ENCODE measurements at places on chromosomes 1 and 21.

GRCh38 chr1:201870397-201870796 lies 18.3 kb upstream of the SHISA4 start:
- DNase-seq, result no peak

GRCh38 chr1:55322842-55323241 lies 107.7 kb upstream of the USP24 start:
- no peak for DNase-seq

- DNase-seq, result no peak
Observed at GRCh38 chr1:84769636-84770035, 79.4 kb upstream of the SSX2IP start.

DNA sequence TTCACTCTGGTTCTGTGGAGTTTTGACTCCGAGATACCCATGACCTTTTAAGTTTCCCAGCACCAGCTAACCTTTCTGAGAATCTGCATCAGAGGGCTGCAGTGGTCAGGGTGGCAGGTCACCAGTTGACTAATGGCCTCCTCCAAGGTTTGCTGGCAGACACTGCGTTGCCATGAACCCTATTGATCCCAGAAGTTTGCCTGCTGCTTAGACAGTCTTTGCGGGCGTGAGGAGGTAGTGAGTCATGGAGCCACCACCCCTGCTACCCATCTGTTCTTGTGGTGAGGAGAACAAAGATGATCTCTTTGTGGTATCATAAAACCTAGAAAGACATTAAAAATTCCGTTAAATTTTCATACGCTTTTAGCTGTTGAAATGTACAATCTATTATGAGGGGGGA lies 180.4 kb downstream of the FGGY start:
- DNase-seq, result no peak

GRCh38 chr1:177585302-177586220 lies 384.3 kb downstream of the SEC16B start:
- DNase-seq, result no peak

DNA sequence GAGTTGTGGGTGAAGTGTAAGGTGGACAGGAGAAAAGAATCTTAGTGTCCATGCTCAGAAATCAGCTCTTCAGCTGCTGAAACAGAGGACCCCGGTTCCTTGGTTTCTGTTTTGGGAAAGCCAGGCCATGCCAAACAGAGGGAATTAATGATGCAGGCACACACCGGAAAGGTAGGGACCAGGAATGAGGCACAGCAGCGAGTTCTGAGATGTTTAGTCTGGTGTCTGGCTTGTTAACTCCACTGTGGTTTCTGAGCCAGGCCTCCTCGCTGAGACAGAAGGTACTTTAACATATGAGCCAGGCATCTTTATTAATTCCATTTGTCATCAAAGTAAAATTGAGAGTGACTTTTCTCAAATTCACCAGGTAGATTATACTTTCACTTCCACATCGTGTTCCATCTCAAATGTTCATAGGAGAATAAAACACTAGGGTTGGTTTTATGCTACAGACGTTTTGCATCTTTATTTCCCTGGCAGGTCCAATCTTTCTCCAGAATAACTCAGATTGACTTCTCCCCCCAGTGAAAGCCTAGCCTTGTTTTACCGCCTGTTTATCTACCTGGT lies 23.5 kb downstream of the LRRC8D start:
- no peak for DNase-seq

DNA sequence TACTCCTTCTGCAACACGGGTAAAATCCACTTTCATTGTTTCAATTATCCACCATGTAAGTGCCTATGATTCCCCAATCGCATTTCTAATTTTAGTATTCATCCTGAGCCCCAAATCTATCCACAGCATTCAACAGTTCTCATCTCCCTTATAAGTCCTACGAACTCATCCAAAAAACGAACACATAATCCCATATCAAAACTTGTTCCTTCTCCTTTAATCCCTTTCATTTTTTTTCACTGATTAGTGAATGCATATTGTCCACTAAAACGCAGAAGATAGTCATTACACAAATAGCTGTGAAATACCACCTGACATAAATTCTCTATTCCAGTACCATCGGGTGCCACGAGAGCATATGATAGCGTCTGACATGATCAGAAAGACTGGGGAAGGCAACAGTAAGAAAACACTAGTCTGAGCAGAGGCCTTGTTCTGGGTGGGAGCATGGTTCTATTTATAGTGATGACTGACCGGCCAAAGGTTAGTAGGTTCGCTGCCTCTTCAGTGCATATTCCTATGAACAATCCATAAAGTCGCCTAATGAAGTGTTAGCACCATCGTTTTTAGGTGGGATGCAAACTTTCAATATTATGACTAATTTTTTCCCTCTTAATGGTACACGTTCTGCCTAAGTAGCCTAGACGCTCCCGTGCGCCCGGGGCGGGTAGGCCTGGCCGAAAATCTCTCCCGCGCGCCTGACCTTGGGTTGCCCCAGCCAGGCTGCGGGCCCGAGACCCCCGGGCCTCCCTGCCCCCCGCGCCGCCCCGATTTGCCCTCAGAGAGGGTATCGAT lies 648 bp downstream of the ATP5PF start:
- no peak for DNase-seq

DNA sequence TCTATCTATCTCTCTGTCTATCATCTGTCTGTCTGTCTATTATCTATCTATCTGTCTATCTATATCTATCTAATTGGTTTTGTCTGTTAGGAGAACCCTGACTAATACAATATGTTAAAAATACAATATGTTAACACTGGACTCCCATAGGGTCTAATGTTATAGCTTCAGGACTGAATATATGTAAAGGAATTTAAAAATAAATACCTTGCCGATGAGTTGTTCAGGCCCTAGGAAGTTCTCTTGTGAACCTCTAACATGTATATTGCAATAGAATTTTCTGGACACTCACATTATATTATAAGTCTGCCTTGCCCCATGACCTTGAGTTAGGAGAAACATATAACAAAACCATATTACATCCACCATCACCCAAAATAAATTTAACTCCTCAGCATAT lies 900.6 kb downstream of the NCAM2 start:
- DNase-seq, result no peak

DNA sequence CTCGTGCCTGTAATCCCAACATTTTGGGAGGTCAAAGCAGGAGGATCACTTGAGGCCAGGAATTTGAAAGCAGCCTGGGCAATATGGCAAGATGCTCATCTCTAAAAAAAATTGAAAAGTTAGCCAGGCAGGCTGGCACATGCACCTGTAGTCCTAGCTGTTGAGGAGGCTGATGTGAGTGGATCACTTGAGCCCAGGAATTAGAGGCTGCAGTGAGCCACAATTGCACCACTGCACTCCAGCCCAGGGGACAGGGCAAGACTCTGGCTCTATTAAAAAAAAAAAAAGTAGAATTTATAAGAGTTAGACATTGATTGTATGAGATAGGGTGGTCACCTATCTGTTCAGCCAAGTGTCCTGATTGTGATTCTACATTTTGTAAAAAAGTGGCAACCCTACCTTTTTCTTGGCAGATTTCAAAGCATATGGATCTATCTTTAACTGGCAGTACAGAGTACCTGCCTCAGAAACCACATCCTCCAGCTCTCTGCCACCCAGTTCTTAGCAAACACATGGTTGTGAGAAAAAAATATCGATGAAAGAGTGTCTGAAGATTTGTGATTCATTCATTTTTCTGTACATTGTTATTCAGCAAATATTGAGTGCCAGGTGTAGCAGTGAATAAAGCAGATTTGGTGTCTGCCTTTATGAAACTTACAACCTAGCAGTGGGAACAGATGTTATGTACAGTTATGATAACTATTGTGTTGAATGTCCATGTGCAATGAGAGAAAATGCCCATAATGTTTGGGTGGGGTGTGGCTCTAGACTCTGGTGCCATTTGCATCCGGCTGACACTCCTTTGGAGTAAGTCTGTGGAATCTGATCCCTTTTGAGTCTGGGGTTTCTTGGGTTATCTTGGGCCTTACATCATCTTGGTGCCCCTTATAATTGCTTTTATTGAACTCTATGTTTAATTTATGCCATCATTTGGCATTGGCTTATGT lies 82.5 kb downstream of the ST3GAL3 start:
- no peak for DNase-seq

DNA sequence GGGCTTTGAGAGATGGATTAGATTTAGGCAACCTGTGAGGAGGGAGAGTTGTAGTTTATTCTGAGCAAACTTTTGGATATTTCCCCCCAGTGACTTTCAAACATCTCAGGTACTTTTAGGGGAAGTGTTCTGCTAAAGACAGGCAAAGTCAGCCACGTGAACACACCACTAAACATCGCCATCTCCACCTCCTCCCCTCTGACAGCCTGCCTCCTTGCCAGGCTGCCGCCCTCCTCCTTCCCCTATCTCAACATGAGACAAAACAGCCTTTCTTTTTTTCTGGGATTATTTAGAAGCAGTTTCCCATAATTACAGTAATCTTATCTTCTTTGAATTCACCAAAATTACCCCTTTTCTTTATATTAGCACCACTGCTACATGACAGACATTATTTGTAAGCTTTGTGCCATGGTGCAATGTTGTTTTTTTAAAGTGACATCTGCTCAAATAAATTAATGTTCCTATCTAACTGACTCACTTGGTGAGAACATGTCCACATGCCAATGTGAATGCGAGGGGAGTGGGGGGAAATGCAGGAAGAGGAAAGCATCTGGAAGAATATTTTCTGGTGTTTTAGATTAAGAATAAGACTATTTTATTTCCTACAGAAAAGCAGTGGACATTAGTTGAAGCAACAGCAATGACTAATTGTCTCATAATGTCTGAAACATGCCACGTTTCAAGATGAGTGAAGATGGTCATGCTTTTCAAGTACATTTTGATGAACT lies 147.8 kb upstream of the ATP1B1 start:
- no peak for DNase-seq

DNA sequence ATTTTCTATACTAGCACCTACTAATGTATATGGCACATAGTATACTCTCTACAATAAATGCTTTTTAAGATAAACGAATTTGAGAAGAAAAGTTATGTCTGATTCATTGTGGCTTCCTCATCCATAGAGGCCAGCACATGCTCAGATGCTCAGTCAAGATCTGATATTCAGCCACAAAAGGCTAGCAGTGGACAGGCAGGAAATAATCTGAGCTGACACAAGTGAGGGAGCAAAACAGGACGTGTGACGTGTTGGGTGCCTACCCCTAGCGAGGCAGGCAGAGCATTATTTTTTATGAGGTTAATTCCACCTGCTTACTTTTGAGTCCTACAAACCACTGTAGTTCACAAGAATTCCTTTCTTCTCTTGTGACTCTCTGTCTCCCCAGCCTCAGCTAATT lies 550.9 kb downstream of the SMYD3 start:
- DNase-seq, result no peak

DNA sequence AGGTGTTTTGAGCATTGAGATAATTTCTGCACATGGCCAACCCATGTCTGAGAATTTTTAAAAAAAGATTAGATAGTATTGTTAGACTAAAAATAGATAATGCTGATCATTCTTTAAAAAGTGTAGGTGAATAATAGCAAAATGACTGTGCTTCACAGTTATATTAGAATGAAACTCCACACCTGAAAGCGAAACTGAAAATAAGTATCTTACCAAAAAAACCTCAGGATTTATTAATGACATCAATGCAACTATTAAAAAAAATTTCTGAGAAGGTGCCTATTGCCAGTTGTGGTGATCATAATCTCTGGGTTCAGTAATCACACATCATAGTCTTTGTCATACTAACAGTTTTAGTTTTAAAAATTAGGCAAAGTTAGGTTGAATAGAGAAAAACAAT lies 36.5 kb downstream of the PLA2G4A start:
- DNase-seq, result no peak

- DNase-seq, result no peak
Observed at GRCh38 chr1:116573431-116574095, 2.7 kb upstream of the CD58 start.

DNA sequence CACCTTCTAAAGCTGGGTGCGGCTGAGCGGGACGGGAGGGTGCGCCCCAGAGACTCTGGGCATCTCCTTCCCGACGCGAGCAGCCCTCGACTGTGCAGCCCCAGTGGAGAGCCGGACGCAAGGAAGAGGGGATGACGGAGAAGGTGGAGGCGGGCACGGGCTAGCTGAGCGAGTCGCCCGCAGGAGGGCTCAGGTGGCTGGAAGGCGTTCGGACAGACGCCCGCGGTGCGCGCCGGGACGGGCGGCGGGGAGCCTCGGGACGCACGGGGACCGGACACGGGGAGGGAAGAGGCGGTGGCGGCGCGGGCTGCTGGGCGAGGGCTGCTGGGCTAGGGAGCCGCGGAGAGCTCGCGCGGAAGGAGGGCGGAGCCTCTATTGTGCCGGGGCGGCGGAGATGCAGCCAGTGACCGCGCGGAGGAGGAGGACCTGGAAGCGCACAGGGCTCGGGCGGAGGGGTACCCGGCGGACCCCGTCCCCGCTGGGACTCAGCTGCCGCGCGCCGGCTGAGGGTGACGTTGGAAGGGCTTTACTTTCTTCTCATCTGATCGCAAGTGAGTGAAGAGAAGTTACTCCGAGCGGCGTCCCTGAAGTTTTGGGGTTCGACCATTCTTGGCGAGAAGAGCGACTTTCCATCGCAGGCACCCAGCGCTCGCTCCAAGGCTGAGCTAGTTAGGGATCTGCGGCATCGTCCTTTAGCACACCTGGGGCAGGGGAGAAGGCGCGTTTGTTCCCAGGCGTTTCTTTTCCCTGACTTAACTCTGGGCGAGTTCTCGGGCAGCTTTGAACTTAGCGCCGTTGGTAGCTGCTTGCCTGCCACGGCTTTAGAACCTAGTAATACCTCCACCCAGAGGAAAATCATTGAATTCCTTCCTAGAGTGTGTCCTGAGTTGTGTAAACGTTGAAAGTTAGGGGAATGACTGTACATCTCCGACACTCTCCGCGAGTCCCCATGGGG lies at the start of gene OLFML2B:
TSS of gene OLFML2B (minus strand) at position 323 of the 955 bp plus-strand sequence. CDS start 439 bp downstream, outside the sequence.
- peak; percentile 87 for DNase-seq

DNA sequence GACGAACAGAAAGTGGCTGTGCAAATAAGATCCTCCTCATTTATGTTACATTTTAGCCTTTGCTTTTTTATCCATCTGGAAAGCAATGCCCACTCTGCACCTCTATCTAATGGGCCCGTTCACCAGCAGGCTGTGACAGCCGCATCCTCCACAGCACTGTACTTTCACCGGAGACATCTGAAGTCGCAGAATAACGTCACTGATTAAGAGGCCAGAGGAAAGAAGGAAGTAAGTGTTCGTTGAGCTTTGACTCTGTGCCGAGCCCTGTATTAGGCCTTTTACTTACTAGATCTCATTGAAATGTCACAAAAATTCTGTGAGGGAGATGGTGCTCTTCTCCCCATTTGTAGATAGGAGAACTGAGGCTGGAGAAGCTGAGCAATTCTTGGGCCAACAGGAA lies 62.3 kb downstream of the KAZN start:
- DNase-seq, result no peak

GRCh38 chr1:934991-935750 lies 11.4 kb downstream of the SAMD11 start:
- DNase-seq, result no peak

- peak; percentile 90 for DNase-seq
Observed at GRCh38 chr1:24986372-24986965, 56.4 kb upstream of the RUNX3 start.

GRCh38 chr1:167797015-167797414 lies 75.2 kb downstream of the MPZL1 start:
- DNase-seq, result peak; percentile 83

DNA sequence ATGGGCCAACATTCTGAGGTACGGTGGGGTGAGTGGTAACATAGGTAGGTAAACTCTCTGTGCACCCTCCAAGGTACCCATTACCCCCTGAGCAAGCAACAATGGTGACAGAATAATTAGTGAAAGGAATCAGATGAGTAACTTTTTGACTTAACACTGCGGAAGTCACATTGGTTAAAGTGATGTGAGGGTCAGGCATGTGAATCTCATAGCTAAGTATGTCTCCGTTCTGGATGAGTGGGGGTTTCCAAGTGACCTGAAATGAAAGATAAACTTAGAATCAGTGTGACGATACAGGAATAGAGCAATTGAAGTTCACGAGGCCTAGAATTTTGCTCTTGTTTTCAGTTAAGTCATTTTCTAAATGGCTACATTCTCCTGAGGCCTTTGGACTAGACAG lies 311.7 kb downstream of the KCTD3 start:
- no peak for DNase-seq
